Activated CD4-positive, alpha-beta memory T cell treated with anti-CD3 and anti-CD28 coated beads for 36 hours (primary cell): ENCODE measurements at places on chromosomes 2 and 18. TPM values are rescaled to one million over a fixed set of nuclear protein-coding genes. Genes with fewer than 3 reads are reported as not detected.

The FOXI3 gene
- not detected for total RNA-seq

The LYPD6B gene
- total RNA-seq = not detected

The GALR1 gene
- not detected for total RNA-seq

The ALLC gene
- total RNA-seq = not detected

The ACTG2 gene
- total RNA-seq = not detected

The PFN4 gene
- total RNA-seq = 0.40 TPM

The PIEZO2 gene
- total RNA-seq = not detected

The RNF152 gene
- 0.12 TPM for total RNA-seq

- no peak for DNase-seq
Measured at GRCh38 chr2:214560618-214561190, 149.8 kb downstream of the VWC2L start.

DNA sequence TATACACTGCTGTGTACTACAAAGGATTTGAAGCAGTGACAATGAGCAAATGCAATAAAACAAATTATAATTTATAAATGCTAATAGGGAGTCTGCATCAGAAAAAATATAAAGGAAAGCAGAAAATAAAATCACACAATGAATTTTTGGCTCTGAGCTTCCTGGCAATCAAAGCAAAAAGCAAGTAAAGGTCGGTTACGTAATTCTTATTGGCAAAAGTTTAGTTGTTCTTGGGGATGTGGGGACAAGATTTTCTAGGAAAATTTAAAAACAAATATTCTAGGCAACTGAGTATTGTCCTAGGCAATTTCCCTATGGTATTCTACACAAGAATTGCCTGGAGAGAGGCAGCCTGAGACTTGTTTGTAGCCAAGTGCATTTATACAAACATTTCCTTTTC, 1.8 kb downstream of the ORC2 start:
- DNase-seq = no peak

DNA sequence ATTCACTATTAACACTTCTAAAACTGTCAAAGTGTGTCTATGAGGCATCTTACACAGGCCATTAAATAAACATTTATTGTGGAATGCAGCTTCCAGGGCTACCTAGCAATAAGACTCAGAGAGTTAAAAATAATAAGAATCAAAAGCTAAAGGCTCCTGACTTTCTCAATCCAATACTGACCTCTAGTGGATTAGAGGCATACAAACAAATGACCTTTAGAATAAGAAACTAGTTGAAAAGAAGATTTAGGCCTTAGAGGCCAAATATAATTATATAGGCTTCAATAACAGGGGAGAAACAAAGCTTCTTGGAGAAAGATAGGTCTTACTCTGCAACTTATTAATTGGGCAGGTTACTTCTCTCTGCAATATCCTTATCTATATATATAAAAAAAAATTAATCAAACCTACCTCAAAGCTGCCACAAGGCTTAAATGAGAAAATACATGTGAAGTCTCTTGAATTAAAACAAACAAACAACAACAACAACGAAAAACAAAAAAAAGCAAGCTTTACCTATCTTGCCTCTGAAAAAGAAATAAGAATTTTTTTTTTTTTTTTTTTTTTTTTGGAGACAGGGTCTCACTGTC, 246.1 kb downstream of the EXOC6B start:
- no peak for DNase-seq

GRCh38 chr2:10229462-10230099, 73.1 kb upstream of the HPCAL1 start:
- no peak for DNase-seq

DNA sequence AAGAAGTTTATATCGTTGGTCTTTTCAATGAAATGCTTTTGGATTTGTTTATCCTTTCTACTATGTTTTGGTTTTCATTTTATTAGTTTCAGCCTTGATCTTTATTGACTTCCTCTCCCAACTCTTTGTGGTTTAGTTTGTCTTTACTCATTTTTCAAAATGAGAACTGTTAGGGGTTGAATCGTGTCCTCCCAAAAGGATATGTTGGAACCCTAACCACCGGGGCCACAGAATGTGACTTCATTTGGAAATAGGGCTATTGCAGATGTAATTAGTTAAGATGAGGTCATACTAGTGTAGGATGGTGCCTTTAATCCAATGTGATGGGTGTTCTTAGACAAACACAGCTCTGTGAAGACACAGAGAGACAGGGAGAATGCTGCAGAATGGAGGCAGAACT, 60.4 kb upstream of the IL1R2 start:
- peak; percentile 25 for DNase-seq

GRCh38 chr18:4134700-4135099, 320.4 kb downstream of the DLGAP1 start:
- no peak for DNase-seq

DNA sequence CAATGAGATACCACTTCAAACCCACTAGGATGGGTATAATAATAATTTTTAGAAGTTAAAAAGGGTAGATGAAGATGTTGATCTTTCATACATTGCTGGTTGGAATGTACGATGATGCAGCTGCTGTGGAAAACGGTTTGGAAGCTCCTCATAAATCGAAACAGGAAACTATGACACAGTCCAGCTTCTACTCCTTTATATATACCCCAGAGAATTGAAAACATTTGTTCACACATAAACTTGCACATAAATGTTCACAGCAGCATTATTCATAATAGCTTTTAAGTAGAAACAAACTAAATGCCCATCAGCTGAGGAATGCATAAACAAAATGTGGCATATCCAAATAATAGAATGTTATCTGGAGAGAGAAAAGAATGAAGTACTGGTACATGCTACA, 95.0 kb downstream of the STRADB start:
- DNase-seq = no peak

GRCh38 chr2:178101321-178102079, 10.7 kb upstream of the RBM45 start:
- no peak for DNase-seq

DNA sequence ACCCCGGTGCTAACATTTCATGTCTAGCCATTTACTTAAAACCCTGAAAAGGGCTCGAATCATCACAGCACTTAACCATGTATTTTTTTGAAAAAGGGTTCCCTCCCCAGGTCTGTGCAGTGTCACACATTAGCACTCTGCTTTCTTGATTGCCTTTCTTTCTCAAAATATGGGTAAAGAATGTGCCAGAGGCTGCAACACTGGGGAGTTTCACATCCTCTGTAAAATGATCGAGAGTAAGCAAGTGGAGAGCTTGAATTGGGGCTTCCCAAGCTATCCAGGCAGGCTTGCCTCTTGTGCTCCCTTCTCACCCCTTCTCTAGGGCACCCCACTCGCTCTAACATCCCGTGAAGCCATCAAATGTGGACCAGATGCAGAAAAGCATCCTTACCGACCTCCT, 177.0 kb upstream of the CCDC68 start:
- DNase-seq = no peak

DNA sequence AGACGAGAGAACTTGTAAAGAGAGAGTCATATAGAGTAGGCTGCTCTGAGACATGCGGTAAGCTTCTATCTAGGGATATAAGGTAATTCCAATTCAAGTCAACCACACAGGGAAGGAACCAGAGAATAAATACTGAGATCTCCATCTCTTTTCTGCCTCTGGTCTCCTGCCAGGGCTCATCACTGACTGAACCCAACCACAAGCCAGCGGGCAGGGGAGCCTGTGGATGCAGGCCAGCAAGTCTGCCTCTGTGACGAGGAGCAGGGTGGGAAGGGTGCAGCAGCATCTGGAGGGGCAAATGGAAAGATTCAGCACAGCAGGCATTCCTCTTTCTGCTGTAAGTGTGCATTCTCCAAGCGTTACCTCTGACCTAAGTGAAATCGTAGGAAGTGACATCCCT, 82.2 kb downstream of the ICOS start:
- DNase-seq = no peak

GRCh38 chr2:109313343-109313742, 184.3 kb downstream of the SH3RF3 start:
- DNase-seq = no peak

GRCh38 chr2:182852801-182853200, 13.6 kb downstream of the FRZB start:
- no peak for DNase-seq

DNA sequence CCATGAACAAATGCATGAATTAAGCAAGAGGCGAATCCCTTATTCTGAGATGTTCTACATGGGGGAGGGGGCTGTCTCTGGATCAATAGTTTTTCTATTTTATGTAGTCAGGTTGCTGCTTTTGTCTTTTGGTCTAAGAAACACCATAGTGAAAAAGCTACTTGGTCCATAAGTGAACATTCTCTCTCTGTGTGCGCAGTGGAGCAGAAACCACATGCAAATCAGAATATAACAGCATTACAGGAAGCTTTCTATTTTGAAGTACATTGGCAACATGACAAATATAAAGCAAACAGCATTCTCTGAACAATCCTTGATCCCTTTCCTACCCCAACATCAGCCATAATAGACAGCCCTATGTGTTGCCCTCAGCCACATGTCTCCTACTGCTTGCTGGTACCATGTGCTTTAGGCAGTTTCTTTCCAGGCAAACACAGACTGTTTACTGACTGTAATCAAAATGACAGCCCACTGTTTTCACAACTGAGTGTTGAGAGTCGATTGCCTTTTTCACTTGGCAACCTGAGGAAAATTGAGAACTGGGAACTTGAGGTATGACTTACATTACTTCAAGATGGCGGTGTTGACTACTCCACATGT, 10.6 kb downstream of the SCN3A start:
- no peak for DNase-seq

DNA sequence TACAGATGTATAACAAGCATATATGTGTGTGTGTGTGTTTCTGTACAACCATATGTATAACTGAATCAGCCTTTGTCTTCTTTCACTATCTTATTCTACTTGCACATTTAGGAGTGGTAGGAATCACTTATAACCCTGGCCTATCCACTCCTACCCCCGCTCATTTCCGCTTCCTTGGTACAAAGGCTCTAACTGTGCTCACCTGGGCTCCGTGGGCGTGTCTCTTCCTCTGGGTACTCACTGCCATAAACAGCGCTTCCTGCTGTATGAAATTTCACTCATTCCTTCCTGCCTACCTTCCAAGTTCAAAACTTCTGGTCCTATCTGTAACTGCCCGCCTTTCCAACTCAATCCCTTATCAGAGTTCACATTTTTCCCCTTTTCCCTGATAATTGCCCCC, 815.5 kb downstream of the EPHA4 start:
- no peak for DNase-seq

DNA sequence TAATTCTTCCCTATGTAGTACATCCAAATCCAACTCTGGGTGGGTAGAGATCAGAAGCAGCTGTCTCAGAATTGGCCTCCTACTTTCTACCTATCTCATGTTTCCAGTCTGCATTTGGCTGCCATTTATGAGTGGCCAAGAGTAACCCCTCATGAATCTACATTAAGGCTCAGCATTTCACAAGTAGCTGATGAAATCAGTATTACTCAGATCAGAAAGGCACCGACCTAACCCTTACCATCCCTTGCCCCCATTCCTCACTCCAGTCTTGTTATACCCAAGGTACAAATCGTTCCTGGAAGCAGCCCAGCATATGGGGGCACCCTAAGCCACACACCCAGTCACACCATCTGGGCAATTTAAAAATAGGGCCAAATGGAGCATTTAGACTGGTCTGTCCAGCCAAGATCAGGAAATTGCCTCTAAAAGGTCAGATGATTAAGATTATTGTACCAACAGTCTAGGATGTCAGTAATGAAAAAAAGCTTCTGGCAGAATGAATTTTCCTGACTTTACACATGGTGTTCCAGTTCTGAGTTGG, 37.1 kb downstream of the CD28 start:
- no peak for DNase-seq

DNA sequence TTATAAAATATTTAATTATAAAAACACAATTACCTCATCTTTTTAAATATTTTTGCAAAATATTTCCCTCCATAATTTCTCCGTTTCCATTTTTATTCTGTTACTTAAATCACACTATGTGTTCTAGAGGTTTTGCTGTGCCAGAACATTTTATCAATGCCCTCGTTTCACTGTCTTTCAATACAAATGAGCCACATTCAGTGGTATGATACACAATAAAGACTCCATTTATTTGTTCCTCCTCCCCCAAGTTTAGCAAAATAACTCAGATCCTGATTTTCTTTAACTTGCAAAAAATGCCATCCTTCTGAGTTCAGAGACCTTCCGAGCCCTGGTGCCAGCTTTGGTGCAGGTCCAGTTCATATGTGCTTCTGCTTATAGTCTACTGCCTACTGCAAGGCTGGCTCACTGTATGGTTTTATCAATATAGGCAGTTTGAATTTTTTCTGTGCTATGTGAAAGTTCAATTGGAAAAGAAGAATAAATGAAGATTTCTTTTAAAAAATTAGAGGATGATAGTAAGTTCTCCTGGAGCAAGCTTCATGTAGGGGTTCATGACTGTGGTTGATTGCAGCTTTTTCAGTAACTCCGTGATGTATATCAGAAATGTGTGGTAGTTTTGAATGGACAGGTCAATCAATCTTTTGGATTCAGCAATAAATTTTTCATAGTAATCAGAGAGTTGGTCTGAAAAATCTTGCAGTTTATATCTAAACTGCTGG, 42.5 kb downstream of the APOB start:
- no peak for DNase-seq

GRCh38 chr2:237345891-237346640, 67.9 kb downstream of the COL6A3 start:
- DNase-seq = no peak
